HT1080 (cell line): ENCODE measurements at places on chromosomes 5 and 9.

DNA sequence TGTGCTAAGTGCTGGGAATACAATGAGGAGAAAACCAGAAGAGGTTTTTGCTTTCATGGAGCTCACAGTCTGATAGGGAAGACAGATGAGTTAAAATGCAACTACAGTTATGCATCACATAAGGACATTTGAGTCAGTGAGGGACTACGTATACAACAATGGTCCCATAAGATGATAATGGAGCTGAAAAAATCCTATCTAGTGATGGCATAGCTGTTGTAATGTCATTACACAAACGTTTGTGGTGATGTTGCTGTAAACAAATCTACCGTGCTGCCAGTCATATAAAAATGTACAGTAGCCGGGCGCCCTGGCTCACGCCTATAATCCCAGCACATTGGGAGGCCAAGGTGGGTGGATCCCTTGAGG, 110.1 kb upstream of the RAD23B start:
- DNase-seq = no peak

DNA sequence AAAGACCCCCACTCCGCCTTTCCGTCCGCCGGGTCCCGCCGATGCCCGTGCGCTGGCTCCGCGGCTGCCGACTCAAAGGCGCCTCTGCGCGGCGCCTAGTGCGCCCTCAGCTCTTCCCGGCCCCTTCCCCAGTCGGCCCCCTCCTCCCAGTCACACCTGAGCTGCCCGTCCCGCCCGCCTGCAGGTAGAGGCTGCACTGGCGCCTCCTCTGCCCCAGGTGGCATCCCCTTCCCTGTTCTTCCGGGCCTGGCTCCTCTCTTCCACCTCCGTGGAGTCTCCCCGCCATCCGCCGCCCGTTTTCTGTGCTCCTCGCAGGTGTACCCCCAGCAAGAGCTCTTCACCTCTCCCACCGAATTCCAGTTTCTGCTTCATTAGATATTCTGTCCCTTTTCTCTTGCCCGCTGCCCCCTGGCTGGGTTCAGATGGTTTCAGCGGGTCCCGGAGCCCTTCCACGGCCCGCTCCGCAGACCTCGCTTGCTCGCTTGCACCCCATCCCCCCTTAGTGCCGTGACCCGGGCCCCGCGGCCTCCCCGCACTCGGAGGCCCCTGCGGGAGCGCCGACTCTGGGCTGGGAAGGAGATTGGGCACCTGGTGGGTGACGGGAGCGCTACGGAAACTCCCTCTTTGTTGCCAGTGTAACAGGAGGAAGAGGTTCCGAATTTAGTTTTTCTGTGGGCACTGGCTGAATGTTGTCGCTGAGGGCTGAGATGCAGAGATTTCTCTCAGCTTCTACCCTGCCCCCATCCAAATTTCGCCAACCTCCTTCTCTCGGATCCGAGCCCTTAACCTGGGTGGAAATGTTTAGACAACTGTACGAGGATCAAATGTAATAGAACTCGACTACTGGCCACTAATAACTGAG, 809 bp downstream of the SLC44A1 start:
- DNase-seq = peak; percentile 35

- DNase-seq = no peak
These were observed 199.5 kb upstream of the PUM3 start for GRCh38 chr9:3043369-3043768.

GRCh38 chr5:30937070-30937469, 256.4 kb upstream of the CDH6 start:
- DNase-seq = no peak

DNA sequence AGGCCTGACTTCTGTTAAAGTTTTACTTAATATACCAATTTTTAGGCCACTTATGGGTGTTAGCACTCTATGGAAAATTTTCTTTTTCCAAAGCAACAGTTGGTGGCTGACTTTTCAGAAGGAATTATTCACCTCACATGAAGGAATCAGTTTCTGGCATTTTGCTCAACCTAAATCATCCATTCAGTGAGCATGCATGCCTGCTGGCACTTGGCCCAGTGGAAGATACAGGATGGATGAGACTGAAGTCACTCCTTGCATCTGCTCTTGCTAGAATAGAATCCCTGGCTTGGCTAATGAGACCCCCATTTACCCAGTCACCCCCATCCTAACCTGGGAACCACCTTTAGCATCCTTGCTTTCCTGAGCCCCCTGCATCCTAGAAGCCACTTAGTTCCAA, 131.7 kb downstream of the WDR41 start:
- DNase-seq = no peak

DNA sequence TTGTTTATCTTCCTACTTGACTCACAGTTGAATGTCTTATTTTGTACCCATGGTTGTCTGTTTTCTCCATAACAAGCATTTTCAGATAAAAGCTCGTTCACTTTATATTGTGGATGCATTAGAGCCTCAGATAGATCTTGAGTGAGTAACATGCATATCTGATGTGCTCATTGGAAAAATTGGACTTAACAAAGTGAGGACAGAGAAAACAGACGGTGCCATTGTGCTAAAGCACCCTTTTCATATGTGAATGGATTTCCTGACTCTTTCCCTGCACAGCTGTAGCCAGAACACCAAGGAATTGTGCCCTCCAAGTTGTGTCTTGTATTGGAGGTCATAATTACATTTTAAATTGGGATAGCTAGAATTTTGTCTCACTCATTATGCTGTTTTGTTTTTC, 325.8 kb upstream of the MEF2C start:
- DNase-seq = no peak

DNA sequence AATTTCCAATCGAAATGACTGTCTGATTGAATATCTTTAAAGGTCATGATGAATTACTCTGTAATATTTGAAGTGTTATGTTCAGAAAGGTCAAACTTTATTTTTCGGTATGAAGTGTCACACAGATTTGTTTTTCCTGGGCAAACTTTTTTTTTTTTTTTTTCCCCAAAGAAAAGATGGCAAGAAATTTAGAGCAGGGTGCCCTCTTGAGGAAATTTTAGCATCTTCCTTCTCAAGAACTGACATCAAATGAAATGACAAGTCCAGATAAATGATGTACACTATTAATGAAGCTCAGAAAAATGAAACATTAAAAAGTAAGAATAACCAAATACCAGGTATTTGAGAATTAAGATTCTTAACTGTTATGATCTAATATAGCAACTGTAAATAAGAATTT, 123.6 kb downstream of the INVS start:
- DNase-seq = peak; percentile 55

DNA sequence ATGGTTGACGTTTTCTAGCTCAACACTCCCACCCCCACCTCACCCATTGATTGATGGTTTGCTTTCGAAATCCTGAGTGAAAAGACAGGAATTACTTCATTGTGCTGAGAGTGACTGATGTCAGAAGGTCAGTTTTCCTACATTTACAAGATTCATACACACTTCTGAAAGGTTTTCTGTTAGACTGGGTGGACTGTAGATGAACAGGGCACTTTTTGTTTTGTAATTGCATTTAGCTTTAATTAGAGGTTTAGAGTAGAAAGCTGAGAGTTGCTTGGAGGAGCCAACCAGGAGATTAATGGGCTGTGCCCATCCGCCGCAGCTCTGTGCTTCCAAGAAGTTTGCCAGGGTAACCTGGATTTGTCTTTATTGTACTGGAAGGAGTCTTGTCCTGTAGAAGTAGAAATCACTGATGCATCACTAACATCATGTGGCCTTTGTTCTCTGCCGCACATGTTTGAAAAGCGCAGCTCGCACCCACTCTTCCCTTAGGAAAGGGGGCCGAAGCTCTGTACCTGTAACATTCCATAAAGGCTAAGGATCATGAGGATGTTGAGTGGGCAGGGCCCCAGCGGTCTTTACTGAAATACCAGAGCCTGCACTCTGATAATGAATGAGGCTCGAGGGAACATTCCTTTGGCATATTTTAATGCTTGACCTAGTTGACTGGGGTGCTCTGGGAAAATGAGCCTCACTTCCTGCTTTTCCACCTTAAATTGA, 267.6 kb upstream of the DMRT1 start:
- DNase-seq = no peak

DNA sequence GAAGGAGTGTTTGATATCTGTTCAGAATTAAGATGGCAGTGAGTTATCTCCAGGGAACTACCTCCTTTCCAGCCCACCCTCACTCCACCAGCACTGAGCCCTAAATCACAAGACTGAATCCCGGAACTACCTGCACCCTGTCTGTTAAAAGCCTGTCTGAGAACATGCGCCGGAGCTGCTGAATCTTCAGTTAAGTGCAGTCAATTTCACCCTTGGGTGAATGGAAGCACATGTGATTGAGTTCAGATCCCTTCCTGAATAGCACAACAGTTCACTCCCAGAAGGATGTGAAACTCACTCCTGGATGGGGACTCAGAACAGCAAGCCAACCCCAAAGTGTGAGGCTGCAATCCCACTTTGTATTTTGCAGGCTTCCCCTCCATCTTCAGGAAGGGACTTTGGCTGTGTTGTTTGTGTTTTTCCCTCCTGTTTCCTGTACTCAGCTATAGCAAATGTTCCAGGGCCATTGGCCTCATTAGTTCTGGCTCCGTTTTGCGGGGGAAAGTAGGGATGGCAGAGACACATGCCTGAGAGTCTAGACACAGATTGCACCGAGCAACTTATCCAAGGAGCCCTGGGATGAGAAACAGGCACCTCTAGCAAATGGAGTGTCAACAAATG, 43.4 kb downstream of the DPYSL3 start:
- DNase-seq = no peak

GRCh38 chr5:180170106-180170809, 38.8 kb downstream of the RASGEF1C start:
- DNase-seq = no peak

- no peak for DNase-seq
These were observed 371.5 kb downstream of the NR2F1-AS1 start for GRCh38 chr5:93209476-93209875.

DNA sequence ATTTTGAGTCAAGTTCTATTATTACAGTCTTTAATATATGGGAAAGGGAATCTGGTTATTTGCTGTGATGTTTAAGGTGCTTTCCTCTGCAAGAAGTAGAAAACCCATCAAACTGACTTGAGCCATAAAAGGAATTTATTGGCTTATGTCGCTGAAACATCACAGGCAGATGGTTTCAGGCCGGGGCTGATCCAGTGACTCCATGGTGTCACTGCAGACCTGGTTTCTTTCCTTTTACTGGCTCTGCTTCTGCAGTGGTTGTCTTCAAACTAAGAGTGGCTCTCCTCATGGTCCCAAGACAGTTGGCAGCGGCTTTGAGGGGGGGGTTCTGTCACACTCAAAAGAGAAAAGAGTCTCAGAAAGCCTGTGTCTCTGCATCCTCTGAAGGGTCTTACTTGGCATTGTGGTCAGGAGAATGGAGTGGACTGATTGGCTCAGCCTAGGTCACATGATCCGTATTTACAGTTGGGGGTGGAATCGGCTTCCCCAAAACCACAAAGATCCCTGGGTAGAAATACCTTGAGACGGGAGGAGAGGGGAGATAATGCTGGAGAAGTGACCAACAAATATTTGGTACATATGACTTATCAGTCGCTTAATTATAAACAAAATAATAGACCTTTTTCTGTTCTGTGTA, 106.3 kb downstream of the DAPK1 start:
- DNase-seq = no peak

GRCh38 chr5:18314192-18314778, 680.0 kb downstream of the TAF11L14 start:
- no peak for DNase-seq

- no peak for DNase-seq
These were observed 367.9 kb downstream of the DIRAS2 start for GRCh38 chr9:90274725-90275124.

GRCh38 chr9:99736291-99736690, 85.4 kb upstream of the NR4A3 start:
- no peak for DNase-seq

DNA sequence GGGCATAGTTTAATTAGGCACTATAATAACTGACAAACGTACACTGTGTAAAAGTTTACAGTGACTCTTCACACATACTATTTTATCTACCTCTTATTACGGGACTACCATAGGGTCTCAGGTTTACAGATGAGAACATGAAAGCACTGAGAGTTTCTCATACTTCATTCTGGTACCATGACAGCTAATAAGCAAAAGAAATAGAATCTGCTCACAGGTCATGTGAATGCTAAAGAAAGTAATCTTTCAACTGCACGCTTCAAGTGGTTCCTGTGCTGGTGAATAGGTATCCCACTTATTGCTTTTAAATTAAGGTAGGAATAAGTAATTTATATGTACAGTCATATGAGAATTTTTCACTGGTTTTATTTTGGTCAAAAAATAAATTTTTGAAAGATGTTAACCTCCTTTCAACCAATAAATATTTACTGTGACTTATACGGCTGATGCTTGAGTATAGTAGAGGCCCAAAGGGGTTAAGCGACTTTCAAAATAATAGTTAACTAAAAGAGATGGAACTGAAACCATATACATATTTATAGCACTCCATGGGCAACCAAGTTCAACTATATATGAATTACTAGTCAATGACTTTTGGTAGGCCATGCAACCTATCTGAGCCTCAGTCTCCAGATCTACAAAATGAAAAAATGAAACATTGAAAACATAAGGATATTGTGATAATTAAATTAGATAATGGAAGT, 8.1 kb downstream of the CDKN2A start:
- DNase-seq = no peak

GRCh38 chr9:18623221-18624079, 149.5 kb downstream of the ADAMTSL1 start:
- no peak for DNase-seq

- no peak for DNase-seq
These were observed 12.1 kb upstream of the PSD2 start for GRCh38 chr5:139783436-139783965.

GRCh38 chr5:172410662-172411483, 43.5 kb downstream of the SH3PXD2B start:
- no peak for DNase-seq

- no peak for DNase-seq
These were observed 442.7 kb downstream of the CDK5RAP2 start for GRCh38 chr9:120137186-120137840.

- peak; percentile 95 for DNase-seq
These were observed 47.0 kb upstream of the TGFBR1 start for GRCh38 chr9:99057665-99058625.

DNA sequence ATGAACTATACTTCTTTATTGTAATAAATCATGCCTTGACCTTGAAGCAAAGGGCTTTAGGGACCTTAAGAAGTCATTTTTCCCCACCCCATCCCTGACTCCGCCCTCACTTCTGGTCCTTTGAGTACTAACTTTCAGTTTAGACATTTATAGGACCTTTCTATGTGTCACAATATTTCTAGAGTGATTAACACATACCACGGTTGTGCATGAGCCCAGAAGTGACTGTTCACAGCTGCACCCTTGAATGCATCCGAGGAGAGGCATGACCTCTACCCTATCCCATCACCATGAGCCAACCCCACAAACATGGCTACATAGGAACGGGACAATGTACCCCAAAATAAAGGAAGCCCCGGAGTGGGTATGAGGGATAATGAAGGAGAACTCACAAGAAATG, 160.3 kb downstream of the HSD17B3 start:
- DNase-seq = no peak

DNA sequence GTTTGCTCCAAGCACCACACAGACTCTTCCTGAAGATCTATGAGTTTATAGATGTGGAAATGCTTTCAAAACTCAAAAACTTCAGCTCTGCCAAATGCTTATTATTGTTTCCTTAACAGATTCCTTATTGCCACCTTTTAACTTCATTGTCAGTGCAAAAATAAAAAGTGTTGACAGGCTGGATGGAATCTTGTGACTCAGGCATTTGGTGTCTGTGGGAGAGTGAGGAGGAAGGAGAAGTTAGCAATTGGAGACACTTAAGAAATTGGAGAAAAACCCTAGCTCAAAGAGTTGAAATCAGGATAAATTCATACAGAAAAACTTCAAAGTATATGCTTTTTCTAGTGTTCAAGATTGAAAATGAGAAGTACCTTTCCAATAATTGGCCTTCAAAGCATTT, 140.6 kb upstream of the PUM3 start:
- DNase-seq = no peak
